Neural progenitor cell (in vitro differentiated cells): ENCODE measurements at places on chromosomes 5 and 9. TPM values are rescaled to one million over a fixed set of nuclear protein-coding genes. Genes with fewer than 3 reads are reported as not detected.

- no peak for DNase-seq
Observed at GRCh38 chr5:59554501-59554900, 339.0 kb downstream of the PDE4D start.

Gene TXNDC8
- total RNA-seq: not detected in 2 replicates

GRCh38 chr5:132674671-132675506 lies 1.1 kb downstream of the IL4 start:
- DNase-seq: no peak

DNA sequence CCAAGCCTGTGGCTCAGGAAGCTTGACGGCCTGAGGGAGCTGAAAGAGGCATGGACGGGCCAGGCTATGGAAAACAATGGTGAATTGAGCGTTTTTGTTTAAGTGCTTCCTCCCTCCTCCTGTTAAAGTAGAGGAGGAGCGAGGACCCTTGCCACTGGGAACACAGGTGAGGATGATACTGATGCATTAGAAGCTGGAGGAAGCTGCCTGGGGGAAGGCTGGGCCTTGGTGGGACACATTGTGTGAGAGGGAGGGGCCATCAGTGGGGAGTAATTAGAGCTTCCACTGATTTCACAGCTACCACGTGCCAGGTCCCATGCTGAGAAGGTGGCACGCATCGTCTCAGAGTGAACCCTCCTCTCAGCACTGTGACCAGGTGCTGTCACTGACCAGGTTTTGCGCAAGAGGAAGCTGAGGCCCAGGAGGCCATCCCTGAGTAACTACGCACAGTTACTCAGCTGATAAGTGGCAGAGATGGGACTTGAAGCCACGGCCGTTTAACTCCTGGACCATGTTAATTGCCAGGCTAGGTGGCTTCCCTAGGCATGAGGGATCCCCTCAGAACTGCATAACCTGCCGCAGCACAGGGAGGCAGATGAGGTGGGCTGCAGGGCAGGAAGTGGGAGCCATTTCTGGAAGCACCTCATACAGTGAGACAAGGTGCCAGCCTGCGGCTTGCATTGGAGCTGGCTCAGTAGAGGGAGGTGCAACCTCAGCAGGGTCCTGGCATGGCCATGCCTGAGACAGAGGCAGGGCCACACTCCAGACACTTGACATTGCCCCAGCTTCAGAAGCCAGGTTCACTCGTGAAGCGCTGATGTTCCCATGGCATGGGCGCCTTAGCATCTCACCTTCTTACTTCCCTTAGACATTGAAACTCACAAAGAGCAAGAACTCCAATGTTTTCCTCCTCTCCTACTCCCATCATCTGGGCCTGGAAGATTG lies 195.3 kb upstream of the MVB12B start:
- no peak for DNase-seq

Gene CNTNAP3
- total RNA-seq: 21.8 and 25.8 TPM in 2 replicates

DNA sequence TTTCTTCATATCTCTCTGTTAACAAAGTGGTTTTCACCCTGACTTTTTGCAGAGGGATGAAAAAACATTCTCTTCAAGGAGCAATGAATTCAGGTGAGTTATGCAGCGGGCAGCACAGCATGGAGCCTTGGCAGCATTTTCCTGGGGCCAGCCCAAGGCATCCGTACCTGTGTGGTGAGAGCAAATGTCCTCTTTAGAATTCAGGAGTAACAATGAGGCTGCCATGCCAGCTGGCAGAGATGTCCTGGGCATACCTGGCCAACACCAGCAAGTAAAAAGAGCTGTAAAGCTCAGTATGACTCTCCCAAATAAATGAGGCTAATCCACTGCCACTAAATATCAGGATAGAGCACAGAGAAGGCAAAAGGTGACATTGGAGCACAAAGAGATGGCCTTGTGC lies 277.6 kb upstream of the TRPC7 start:
- no peak for DNase-seq

DNA sequence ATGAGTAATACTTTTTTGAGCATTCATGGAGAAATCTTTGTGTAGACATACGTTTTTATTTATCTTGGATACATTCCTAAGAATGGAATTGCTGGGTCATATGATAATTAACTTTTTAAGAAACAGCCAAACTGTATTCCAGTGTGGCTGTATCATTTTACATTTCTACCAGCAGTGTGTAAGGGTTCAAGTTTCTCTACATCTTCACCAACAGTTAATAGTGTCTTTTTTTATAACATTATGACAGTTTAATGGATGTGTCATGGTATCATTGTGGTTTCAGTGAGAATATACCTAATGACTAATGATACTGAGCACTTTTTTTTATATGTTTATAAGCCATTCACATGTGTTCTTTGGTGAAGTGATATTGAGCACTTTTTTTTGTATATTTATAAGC lies 52.4 kb downstream of the NIPBL start:
- no peak for DNase-seq

Gene GADD45G
- 1.8 TPM in 1 of 2 replicates, not detected in the other for total RNA-seq

Gene BAAT
- 0.09 and 0.15 TPM in 2 replicates for total RNA-seq

Gene EGFLAM
- 0.15 and 0.69 TPM in 2 replicates for total RNA-seq

- no peak for DNase-seq
Observed at GRCh38 chr5:136511046-136511445, 145.7 kb upstream of the TRPC7 start.

GRCh38 chr5:31095796-31096195 lies 97.7 kb upstream of the CDH6 start:
- DNase-seq: no peak
